RKO (cell line): ENCODE measurements at places on chromosomes 1 and 21.

- peak; percentile 66 for DNase-seq
Measured at GRCh38 chr1:221886743-221887414, 145.0 kb upstream of the DUSP10 start.

GRCh38 chr1:183590244-183591191, at the start of gene NCF2:
Gene NCF2, minus strand, starts transcription at chr1:183590459. Its CDS starts 130 bp downstream, at chr1:183590329.
- no peak for DNase-seq

DNA sequence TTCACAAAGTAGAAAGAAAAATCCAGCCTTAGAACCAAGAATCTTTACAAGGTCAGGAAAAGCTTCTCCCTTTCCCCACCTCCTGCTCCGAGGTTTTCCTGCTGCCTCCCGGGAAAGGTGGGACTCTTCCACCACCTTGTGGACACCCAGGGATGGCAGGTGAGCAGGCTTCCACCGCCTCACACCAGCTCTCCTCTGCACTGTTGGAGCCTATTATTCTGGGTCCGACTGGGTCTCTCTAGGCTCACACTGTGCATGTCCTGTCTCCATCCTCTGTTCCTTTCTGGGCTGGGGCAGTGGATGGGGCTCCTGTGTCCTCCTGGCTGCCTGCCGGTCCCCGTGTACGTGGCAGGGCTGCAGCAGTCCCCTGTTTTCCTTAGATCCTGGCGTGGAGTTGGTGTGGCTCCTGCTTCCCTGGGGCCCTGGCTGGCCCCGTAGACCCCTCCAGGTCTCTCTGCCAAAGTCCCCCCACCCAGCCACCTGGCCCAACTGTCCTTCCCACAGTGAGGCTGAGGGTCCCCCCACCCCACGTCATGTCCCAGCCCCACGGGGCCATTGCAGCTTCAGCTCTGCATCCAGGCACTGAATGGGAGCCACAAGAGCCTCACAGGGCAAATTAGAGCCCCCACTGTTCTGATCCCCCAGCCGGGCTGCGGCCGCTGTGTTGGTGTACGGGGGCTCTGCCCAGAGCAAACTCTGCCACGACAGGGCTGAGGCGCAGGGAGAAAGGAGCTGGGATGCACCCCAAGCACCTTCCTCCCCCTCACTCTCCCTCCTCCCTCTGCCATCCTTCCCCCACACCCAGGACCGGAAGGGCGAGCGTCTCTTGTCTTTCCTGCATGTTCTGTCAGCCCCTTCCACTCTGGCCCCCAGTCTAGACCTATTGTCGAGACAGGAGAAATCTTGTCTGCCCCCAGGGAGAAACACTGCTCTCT, 3.3 kb upstream of the SLC45A1 start:
- peak; percentile 61 for DNase-seq

GRCh38 chr1:99869304-99869703, 19.1 kb downstream of the AGL start:
- no peak for DNase-seq

GRCh38 chr1:53562291-53562980, 103.2 kb downstream of the DMRTB1 start:
- no peak for DNase-seq

DNA sequence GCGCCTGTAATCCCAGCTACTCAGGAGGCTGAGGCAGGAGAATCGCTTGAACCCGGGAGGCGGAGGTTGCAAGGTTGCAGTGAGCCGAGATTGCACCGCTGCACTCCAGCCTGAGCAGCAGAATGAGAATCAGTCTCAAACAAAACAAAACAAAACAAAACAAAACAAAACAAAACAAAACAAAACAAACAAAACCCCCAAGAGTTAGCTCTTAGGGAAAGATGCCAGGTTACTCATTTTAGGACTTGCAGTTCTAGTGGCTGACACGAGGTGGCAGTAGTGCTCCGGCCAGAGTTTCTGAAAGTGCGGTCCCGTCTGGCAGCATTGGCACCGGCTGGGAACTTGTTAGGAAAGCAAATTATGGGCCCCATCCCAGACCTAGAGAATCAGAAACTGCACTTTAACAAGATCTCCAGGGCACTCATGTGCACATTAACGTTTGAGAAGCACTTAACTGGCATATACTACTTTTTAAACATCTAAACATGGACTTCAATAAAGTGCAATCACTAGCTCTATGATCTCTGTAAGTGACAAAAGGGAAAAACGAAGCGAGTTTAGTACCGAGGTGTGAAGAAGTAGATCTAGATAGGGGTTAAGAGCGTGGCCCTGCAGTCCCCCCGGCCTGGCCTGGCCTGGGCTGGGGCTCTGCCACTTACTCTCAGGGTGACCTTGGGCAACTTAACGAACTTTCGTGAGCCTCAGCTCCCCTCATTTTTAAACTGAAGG, 41.9 kb upstream of the TNFRSF1B start:
- DNase-seq = peak; percentile 68

- DNase-seq = no peak
Measured at GRCh38 chr1:204348722-204349121, 11.0 kb downstream of the PLEKHA6 start.

DNA sequence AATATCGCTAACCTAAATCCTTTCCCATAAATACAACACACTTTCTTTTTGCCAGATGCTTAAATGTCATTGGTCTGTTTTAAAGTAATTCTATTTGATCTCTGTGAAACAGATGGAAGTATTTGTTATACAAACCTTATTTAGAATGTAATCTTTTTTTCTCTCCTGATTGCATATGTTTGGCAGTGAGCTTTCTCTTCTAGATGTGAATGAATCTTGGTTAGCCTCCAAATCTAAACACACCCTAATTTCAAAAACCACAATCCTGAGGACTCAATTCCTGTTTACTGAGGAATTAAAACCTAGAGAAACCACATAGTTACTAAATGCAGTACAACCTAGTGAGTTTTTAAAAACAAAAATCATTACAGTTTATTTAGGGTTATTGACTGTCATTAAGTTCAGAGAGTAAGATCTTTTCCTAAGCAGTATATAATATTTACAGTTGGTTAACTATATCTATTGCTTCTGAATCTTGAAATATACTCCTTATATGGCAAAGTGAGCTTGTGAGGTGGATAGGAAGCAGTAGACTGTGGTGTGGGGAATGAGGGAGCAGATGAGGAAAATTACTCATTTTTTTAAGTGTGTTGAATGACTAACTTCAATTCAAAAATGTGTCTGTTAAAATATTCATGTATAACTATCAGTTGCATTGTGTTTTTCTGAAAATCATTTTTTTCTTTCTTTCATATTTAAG, 218.7 kb downstream of the FMN2 start:
- no peak for DNase-seq

DNA sequence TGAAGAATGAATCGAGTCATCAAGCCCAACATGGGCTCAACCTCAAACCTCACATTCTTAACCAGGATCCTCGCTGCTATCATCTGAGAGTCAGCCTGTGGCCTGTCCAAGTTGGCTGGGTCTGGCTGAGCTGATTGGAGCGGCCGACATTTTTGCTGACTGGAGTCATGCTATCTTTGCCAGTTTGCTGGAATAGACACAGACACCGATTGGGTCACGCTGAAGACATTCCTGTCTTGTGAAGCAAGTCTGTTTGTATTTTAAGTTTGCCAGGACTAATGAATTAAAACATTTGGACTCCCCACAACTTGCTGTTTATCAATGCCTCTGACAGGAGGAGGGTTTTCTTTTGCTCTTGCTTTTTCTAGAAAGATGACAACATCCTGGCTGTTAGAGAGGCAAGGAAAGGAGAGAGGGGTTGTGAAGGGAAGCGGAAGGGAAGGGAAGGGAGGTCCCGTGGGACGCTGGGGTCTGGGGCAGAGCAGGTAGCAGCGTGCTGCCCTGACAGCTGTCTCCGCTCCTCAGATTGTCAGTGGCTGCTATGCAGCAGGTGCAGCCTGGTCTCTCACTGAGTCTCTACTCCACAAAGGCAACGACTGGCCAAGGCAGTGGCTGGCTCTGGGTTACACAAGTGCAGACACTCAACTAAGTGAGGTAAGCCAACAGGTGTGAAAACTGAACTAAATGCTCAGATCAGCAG, at the start of gene MAP3K7CL:
TSS of gene MAP3K7CL (plus strand) at position 375 of the 700 bp plus-strand sequence. CDS start 2,701 bp downstream, outside the sequence.
- peak; percentile 78 for DNase-seq

GRCh38 chr21:27466140-27466539, 499.3 kb upstream of the ADAMTS5 start:
- no peak for DNase-seq

- DNase-seq = no peak
Measured at GRCh38 chr1:11455967-11456570, 22.9 kb upstream of the DISP3 start.

DNA sequence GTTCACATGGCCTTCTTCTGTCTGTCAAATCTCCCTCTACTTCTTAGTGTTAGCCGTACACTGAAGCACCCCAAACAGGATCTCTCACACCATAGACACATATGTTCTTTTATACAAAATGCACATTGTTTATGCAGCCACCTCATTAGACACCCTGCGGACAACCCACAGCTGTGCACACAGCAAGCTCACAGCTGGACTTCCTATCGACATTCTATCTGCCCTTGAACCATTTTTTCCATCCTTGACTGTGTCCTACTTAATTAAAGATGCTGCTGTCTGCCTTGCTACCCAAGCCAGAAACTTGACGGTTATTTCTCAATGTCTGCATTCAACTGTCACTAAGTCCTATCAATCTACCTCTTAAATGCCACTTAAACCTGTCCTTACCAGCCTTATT, 3.2 kb upstream of the ZBTB21 start:
- DNase-seq = no peak

- DNase-seq = no peak
Measured at GRCh38 chr1:18539171-18539570, 58.4 kb downstream of the KLHDC7A start.

DNA sequence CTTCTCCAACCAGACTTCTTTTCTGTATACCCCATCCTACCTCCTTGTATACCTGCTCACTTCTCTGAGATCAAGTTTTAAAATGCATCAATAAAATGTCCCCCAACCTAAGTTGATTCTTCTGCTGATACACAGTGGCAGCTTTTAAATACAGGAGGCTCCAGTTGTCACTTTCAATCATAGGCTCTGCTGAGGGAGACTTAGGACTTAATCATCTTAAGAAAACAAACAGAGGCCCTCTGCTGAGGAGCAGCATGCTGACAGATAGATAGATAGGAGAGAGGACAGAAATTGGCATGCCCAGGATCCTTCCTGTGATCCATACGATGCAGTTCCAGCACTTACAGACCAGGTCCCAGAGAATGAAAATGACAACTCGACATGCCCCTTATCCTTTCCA, 311.0 kb upstream of the PROX1 start:
- DNase-seq = no peak

DNA sequence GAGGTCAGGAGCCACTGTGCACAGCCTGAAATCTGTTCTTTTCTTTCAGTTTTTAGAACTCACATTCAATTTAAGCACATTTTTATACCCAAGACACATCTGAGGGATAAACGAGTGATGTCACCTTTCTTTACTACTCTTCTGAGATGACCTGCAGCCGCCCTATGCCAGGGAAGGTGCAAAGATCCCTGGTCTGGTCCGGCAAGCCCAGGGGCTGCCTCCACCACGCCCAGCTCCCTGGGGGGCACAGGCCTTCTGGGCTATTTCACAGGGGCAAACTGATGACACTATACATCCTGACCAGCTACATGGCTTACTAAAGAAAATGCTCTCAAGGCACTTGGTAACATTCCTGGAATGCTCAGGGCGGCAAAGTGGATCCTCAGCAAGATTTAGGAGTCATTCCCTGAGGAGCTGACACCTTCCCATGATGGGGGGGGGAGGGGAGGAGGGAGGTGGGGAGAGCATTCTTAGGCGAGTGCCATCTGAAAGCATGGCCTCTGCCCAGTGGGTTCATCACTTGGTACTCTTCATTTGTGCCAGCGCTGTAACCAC, 11.3 kb downstream of the MRAP start:
- DNase-seq = no peak

GRCh38 chr21:16579538-16579937, 849.8 kb downstream of the USP25 start:
- DNase-seq = no peak

DNA sequence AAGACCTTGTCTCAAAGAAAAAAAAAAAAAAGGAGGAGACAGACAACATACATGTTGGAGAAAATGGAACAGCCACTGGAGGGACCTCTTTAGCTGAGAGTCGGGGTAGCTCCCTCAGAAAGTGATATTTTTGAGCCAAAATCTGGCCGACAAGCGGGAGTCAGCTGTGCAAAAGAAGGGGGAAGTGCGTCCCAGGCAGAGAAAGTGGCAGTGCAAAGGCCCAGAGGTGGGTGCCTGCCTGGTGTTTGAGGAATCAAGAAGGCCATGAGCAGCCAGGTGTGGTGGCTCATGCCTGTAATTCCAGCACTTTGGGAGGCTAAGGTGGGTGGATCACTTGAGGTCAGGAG, 6.1 kb upstream of the CROCC start:
- peak; percentile 43 for DNase-seq

DNA sequence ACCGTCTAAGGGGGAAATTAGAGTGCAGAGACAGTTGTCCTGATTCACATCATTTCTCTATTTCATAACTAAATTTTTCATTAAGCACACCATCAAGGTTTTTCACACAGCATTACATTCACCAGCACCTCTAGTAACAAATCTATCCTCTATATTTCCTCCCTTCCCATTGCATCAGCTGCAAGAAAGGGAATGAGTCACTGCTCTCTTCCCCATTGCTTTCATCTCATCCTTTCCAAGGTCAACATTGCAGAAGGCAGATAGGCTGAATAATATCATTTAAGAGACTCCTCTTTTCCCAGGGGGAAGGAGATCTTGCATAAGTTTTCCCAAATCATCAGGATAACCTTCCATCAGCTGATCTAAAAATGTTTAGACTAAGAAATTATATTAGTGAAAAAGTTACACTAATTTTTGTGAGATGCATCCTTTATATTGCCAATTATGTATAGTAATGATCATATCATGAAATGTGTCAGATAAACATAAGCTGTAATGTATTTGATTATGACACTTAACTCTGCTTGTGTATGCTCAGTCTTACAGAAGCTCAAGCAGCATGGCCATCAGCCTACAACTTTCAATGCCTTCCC, 4.3 kb downstream of the INTS7 start:
- DNase-seq = peak; percentile 79

- DNase-seq = no peak
Measured at GRCh38 chr1:113859478-113860175, 11.9 kb downstream of the PTPN22 start.

DNA sequence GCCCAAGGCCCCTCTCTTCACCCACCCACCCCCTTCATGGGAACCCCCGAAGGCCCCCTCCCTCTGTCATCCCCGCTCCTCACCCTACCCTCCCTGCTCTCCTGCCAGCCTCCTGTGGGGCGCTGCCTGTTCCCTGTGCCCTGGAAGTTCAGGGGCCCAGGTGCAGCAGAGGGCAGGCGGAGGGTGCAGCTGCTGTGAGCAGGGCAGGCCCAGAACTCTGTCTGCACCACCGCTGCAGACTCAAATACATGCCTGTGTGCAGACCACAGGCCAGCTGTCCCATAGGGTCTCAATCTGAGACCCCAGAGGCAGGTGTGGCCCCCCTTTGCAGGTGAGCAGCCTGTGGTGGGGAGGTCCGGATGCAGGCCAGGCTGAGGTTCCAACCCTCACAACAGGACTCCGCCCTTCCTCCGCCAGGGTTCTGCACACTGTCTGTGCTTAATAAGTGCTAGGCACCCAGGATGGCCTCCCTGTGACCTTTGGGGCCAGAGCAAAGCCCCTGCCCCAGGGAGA, 62.5 kb downstream of the WNT9A start:
- DNase-seq = no peak

- DNase-seq = no peak
Measured at GRCh38 chr1:6274102-6274501, 13.2 kb upstream of the GPR153 start.

GRCh38 chr1:163535807-163536206, 214.1 kb downstream of the NUF2 start:
- peak; percentile 41 for DNase-seq

- no peak for DNase-seq
Measured at GRCh38 chr1:9996624-9997582, at the start of gene RBP7. Gene RBP7, plus strand, starts transcription at chr1:9997228. Its CDS starts 31 bp downstream, at chr1:9997259.

- DNase-seq = no peak
Measured at GRCh38 chr1:204103431-204103741, 30.5 kb downstream of the SOX13 start.

- DNase-seq = peak; percentile 87
Measured at GRCh38 chr1:19682257-19682656, 17.6 kb downstream of the HTR6 start.
